NCI-H1694 (cell line): ENCODE measurements at places on chromosomes 7 and 10.

DNA sequence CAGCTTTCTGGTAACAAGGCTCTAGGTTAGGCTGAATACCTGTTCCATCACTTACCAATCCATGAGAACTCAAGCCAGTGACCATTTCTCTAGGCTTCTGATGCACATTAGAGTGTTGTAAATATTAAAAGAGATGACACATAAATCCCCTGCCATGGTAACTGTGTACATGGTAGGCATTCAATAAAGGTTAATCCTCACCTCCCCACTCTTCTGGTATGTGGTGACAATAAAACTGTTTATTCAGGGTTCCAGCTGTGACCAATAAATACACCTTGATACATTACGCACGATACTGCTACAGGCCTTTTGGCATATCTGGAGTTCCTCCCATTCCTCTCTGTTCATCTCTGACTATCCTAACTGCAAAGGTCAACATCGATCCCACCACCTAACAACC lies 171.9 kb downstream of the SRPK2 start:
- no peak for DNase-seq

DNA sequence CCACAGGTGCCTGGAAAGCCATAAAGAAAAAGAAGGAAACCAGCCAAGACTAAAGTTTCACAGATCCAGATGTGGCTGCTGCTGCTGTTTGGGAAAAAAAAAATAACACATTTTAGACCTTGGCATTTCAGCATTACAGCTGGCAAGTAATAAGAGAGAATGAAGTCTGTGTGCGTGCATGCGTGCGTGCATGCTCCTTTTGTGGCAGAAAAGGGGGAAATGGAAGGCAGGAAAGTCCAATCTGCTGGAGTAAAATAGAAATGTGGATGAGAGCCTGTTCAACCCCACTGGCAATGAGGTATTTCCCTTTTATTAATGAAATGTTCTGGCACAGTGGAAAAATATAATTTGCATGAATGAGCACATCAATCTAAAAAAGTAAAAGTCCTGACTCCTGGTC lies 137.0 kb upstream of the SEMA3A start:
- DNase-seq, result no peak

- no peak for DNase-seq
Observed at GRCh38 chr10:7251696-7252465, 159.0 kb downstream of the SFMBT2 start.

DNA sequence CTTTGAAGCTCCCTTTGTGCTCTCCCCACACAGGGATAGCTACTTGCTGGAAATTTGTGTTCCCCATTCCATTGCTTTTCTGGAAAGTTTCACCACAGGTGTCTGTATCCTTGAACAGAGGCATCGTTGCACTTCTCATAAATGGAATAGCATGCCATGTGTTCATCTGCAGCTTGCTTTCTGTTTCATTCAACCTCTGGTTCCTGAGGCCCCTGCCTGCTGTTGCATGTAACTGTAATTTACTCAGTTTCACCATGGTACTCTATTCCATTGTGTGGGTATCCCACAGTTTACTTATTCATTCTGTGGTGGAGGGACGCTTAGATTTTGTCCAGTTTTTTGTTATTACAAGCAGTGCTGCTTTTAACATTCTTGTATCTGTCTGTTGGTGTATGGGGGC lies 32.0 kb downstream of the EEPD1 start:
- DNase-seq, result peak; percentile 16

GRCh38 chr7:43905209-43905946 lies 1.0 kb downstream of the URGCP start:
- DNase-seq, result no peak

- DNase-seq, result no peak
Observed at GRCh38 chr7:123329988-123330643, 130.3 kb upstream of the SLC13A1 start.

GRCh38 chr7:153385502-153385901 lies 626.0 kb downstream of the ACTR3B start:
- no peak for DNase-seq

DNA sequence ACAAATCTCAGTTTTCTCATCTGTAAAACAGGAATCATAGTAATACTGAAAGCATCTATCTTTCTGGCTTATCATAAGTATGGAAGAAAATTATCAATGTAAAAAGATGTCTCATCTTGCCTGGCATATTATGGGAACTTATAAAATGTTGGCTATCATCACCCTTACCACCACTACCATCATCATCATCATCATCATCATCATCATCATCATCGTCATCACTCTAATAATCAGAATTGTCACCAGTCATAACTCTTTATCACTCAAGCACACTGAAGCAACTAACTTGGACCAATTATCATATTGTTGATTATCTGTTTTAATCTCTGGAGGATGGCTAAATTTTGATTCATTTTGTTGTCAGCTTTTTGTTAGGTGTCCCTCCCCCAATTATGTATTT lies 825.4 kb downstream of the SORCS3 start:
- DNase-seq, result no peak

GRCh38 chr7:34069676-34070075 lies 164.3 kb downstream of the BMPER start:
- DNase-seq, result no peak

DNA sequence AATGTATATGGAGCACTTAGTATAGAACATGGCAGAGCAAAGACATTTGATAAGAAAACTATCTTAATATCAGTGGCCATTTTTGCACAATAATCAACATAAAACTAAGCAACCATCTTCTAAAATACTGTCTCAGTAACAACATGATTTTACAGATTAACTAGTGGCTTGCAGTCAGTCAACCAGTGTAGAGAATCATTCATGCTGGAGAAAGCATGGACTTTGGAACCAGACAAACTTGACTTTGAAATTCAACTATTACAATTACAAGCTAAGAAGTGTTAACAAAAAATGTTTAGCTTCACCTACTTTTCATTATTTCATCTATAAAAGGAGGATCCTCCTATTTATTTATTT lies 27.7 kb downstream of the CUBN start:
- no peak for DNase-seq

GRCh38 chr10:88755753-88756152 lies 4.1 kb upstream of the LIPN start:
- DNase-seq, result no peak

DNA sequence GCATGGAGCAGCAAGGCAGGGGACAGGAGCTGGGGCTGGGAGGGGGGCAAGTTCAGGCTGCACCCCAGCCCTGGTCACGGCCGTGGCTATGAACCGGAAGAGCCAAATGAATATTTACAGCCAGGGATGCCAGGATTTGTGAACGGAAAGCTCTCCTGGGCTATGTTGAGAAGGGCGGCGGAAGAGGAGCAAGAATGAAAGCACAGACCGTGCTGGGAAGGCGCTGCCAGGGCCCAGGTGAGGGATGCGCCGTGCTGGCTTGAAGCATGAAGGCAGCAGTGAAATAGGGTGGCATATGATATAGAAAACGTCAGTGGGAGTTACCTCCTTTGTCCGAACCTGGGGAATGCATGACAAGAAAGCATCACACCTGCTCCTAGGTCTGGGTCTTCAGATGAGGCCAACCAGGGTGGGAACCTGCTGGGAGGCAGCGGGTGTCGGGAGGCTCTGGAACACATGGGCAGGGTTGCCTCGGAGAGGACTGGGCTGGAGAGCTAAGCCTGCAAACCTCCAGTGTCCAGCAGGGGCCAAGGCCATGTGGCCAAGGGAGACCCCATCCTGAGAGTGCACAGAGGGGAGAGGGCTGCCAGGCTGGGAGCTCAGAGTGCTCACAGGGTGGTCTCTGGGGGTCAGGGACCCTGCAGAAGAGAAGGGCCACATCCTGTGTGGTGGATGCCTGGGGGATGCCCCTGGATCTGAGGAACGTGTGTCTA lies 120.6 kb upstream of the TCERG1L start:
- DNase-seq, result no peak

DNA sequence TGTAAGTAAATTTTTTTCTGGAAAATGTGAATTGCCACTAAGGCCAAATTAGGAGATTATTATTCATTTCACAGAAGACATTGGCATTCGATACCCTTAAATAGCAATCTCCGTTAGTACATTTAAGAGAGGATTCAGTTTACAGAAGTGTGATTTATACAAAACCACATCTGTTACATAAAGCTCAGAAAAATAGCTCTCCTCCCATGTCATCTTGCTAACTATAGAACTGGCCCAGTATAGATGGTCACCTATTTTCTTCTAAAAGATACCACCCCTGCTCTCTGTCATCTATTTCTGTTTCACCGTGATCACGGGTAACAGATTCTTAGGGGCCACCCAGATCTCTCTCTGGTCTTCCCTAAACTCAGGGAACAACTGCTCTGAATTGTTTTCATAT lies 119.1 kb downstream of the HIP1 start:
- DNase-seq, result no peak

DNA sequence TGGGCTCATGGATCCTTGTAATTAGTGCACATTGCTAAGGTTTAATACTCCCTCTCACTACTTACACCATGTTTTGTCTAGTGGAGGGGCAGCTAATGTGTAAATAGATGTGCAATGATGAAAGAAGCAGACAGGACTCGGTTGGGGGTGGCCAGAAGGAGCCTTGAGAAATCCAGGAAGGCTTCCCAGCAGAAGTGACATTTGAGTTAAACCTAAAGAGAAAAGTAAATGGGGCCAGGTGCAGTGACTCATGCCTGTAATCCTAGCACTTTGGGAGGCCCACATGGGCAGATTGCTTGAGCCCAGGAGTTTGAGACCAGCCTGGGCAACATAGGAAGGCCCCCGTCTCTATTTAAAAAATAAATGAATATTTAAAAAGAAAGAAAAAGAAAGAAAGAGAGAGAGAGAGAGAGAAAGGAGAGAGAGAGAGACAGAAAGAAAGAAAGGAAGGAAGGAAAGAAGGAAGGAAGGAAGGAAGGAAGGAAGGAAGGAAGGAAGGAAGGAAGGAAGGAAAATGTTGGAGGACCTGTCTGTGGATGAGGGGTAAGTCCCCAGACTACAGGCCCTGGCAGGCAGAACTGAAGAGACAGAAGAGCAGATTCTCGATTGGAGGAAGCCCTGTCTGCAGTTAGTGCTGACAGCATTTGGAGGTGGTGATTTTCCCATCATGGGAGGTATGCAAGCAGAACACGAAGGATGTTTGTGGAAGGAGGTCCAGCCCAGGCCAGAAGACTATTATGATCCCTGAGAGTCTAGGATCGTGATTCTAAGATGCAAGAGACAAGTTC lies 3.6 kb downstream of the ELN start:
- DNase-seq, result no peak

- no peak for DNase-seq
Observed at GRCh38 chr10:6053303-6053702, 8.9 kb downstream of the IL2RA start.

- no peak for DNase-seq
Observed at GRCh38 chr10:59829024-59829423, 75.8 kb upstream of the MRLN start.
